ENCODE measurements at places on chromosomes 1 and 21.
A peak's percentile ranks its signal among the peaks of the same experiment; 100 is the strongest.

GRCh38 chr1:95366498-95366897, 132.5 kb downstream of the RWDD3 start:
- no peak for DNase-seq

DNA sequence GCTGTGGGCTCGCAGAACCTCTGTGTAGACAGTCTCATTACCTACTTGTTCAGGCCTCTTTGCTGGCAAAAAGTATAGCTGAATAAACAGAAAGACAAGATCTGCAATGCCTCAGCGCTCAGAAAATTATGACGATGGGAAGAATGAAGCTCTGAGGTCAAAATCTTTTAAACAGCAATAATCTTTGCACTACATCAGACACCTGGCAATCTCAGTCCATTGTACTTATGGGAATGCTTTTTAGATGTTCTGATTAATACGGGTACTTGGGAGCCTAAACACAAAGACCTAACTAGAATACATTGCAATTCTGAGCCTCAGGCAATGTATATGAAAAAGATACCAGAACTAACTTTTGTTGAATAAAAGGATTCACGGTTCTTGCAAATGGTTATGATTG, 410.7 kb downstream of the SMYD3 start:
- no peak for DNase-seq

GRCh38 chr1:203150511-203151297, 23.2 kb downstream of the ADORA1 start:
- DNase-seq: no peak

- DNase-seq: no peak
Observed at GRCh38 chr1:160718210-160718609, 6.6 kb upstream of the CD48 start.

DNA sequence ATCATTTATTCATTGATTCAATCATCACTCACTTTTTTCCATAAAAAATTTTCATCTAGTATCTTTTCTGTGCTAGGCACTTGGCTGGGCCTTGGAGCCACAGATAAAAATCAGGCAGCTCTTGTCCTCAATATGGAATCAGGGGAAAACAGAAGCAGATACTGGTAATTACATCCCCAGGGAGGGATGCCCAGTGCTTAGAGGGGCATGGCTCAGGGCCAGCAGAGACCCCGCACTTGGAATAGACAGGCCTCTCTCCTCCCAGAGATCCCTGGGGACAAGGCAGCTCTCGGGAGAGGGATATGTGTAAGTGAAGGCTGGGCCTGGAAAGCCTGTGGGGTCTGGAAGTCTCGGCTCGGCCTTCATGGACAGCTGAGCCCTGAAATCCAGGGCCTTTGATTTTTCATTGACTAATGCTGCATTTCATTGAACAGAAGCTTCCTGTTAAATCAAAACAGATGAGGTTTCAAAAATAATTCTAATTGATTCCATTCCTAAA, 180.4 kb downstream of the FOXD2 start:
- DNase-seq: no peak

DNA sequence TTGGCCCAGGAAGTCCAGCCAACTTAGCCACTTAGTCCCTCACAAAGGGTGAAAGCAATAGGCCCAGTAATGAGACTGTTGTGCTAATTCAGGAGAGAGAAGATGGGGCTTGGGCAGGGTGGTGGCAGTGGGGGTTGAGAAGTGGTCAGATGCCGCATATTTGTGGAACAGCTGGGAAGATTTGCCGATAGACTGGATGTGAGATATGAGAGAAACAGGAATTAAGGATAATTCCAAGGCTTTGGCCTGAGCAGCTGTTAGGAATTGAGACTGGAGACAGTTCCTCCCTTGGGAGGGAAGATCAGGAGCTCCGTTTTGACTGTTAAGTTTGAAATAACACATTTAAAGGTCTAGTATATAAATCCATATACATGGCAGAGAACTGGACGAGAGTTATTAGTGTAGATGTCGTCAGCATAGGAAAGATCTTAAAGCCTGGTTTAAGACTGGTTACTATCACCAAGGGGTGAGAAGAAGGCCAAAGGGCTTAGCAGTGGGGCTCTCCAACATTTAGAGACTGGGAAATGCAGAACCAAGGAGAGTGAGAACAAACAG, 323.7 kb upstream of the FAM78B start:
- DNase-seq: no peak

GRCh38 chr21:33027401-33028286, 1.9 kb downstream of the OLIG2 start:
- DNase-seq: no peak

DNA sequence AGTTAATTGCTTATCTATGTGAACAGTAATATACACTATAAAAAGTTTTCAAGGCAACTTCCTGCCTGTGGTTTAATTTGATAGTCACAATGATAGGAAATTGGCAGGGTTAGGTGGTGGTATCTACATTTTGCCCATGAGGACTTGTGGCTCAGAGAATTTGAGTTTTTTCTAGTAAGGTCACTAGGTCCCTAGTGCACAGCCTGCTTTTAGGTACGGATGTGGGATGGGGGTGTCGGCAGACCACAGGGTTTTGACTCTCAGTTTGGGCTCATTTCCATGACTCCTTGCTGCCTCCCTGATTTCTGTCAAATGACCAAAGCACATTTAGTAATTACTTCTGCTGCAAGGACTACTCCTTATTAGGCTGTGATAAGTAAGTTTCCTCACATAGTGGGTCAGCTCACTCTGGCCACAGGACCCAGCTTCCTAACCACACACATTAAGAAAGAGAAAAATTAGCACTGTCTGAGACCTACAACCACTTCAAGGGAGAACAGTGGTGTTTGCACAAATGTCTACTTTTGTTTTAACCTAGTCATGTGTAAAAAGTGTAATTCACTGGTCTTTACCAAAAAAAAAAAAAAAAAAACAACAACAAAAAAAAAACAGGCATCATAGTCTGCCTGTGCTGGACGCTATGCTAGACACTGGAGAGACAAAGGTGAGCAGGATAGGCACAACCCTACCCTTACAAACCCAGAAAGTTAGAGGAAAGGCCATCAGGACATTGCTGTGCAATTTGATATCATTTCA, 43.7 kb downstream of the MRPL39 start:
- no peak for DNase-seq

DNA sequence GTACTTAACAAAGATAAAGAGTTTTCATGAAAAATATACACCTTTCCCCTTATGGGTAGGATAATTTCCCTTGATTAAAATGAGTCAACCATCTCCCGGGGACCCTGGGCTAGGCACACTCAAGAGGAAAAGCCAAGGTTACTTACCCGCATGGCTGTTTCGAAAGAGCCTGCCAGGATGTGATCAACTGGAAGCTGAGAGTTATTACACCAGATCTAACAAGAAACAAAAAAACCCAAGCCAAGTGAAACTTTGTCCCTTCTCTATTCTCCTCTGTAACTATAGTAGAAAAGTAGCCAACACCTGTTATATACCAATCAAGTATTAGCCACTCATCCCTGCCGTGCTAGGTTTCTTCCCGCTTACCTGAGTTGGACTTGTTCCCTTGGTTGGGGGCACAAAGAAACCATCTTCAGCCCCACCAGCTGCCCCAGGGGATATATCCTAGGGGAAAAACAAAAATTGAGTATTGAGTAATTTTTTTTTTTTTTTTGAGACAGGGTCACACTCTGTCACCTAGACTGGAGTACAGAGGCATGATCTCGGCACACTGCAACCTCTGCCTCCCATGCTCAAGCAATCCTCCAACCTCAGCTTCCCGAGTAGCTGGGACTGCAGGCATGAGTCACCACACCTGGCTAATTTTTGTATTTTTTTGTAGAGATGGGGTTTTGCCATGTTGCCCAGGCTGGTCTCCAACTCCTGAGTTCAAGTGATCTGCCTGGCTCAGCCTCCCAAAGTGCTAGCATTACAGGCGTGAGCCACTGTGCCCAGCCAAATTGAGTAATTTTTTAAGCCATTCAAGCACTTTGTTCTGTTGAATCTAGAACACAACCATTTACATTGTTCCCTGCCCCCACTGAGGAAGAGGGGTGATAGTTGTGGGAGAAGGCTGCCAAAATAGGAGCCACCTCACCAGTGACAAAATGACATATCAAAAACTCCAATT, 8.4 kb upstream of the PEX19 start:
- no peak for DNase-seq

DNA sequence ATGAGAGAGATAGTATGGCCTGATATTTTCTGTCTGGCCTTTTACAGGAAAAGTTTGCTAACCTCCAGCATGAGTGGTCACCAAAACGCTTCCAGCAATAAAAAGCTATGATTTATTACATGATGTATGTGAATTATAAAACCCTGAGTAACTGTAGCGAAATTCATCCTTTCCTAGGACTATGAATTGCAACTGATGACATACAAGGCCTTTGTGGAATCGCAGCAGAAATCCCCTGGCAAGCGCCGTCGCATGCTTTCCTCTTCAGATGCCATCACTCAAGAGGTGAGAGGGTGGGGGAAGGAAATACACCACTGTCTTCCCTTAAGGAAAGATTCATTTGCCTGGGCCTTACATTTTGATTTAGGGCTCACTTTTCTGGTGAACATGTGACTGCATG, 117.9 kb downstream of the MACF1 start:
- DNase-seq: no peak

- DNase-seq: peak; percentile 64
Observed at GRCh38 chr1:17377325-17377953, 5.4 kb downstream of the PADI6 start.

DNA sequence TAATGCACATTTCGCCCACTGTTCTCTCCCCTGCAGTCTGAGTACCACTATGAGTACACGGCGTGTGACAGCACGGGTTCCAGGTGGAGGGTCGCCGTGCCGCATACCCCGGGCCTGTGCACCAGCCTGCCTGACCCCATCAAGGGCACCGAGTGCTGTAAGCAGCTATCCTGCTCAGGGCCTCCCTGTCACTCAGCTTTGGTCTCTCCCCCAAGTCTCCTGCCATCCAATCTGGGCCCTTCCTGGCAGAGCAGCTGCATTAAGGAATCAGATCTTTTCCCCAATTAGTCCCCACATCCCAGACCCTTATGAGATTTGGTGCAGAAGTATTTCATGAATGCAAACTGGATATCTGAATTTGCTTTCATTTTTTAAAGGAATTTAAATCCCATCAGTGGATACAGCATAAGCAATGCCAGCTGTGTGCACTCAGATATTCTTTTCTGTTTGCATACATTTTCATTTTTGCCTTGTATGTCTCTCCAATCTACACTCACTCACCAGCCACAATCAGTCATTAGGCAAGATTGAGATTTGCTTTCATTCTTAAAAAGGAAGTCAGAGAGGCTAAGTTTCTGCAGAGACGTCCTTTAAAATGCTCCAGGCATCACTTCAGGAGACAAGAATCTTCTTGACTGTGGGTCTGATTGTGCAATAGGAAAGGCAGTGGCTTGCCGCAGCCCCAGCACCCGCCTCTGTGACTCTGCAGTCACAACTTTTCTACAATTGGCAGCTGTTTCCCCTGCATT, 48.1 kb downstream of the ELAPOR1 start:
- no peak for DNase-seq

- DNase-seq: no peak
Observed at GRCh38 chr1:66370462-66370971, 163.4 kb upstream of the SGIP1 start.

DNA sequence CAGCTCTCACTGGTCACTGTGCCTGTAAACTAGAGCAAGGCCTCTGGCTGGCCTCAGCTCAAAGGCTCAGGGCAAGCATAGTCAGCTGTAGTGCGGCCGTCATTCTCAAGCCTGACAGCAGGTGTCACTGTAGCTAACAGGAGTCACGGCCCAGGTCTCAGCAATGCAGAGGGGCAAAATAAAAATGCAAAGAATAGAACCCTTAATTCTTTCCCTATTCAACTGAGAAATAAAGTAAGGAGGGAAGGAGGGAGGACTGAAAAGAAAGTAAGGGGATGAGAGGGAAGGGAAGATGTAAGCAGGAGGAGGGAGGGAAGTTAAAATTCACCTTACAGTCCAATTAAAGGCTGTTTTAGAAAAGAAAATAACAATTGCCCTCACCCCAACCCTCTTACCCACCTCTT, 106.1 kb downstream of the KIAA0319L start:
- DNase-seq: peak; percentile 88

DNA sequence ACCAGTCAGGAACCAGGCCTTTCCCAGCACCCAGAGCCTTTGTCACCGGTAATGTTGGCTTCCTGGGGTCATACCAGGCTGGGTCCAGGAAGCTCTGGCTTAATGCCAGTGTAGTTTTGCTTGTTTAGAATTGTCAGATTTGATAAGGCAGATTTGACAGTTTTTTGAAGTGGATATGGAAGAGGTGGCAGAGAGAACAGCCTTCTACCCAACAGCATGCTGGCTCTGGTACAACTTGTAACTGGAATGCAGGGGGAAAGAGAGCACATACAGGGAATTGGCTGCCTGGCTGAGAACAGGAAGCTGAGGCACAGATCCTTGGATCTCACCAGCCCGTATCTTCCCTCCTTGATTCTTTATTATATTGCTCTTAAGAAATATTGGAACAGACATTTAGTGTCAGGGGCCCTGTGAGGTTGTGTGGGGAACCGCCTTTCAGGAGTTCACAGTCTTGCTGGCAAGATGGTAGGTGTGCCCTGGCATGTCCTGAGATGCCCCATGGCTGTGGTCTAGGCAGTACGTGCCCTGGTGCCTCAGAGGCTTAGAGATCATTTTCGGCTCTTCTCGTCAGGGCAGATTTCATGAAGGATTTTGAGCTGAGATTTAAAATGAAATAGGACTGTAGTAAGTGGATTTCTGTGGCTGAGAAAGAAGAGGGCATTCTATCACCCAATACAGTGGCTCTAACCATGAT, 227.0 kb downstream of the PBX1 start:
- DNase-seq: no peak

DNA sequence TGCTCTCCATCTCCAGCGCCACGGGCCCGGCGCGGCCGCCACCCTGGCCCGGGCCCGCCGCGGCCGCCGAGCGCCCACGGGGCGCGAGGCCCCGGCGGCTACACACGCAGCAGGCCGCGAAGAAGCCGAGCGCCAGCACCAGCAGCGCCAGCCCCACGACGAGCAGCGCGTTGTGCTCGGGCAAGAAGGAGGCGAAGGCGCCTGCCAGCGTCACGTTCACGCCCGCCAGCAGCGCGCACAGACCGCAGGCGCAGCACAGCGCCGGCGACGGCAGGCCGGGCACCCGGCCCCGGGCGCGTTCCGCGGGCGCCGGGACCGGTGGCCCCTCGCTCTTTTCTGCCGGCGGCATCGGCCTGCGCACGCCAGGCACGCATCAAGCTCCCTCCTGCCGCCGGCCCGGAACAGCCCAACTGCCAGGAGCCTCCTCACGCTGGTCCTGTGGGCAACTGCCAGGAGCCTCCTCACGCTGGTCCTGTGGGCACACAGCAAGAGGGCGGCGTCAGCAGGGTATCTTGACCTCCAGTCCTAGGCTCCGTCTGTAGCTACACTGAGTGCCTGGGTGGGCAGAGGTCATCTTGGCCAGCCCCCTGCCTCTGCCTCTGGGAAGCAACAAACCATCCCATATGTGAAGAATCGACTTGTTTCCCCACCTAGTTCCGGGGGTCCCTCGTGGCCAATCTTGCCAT, 18.1 kb downstream of the KNCN start:
- no peak for DNase-seq

GRCh38 chr1:178529364-178530036, 16.6 kb downstream of the TEX35 start:
- DNase-seq: no peak

GRCh38 chr1:36763771-36764170, 270.5 kb downstream of the GRIK3 start:
- DNase-seq: no peak

- DNase-seq: no peak
Observed at GRCh38 chr1:198297281-198297680, 140.5 kb downstream of the NEK7 start.

GRCh38 chr1:230176326-230176725, 109.3 kb downstream of the GALNT2 start:
- no peak for DNase-seq

Measured in HT-29 (cell line).